NCI-H1417 (cell line): ENCODE measurements at places on chromosomes 16 and 17.

GRCh38 chr17:45247429-45248131, 14.3 kb downstream of the SPATA32 start:
- DNase-seq: peak; percentile 97

- DNase-seq: no peak
Observed at GRCh38 chr16:22671301-22672076, 142.5 kb upstream of the HS3ST2 start.

DNA sequence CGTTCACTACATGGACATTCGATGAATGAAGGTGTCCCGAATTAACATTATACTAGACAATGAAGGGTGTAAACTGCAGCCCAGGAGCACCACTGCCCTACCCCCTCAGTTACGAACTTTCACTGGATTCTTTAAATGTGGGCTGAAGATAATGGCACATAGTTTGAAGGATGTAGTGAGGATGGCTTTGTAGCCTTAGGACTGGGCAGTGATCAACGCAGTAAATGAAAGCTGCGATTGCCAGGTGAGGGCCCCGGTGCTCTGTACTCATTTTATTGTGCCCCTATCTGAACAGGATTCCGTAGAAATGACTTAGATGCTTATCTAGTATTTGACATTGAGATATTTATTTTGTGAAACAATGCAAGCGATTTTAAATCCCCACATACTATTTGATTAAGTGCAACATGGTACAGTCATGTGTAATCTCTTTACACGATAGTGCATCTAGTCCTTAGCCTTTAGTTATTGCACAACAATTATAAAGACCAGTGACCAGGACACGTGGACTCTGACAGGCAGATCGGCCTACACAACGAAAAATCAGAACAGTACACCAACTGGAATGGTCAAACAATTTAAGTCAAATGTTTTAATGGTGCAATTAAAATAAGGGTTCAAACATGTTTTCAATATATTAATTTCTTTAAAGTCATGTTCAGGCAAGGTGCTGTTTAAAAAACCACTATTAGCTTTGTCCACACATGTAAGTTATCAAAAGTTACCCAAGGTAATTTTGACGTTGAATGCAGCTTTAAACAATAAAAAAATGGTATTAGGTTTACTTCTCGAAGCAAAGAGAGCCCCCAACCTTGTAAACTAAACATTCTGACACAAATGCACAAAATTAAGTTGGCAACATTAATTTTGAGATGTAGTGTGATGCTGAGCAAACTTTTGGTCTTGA, 17.4 kb upstream of the ERN1 start:
- DNase-seq: peak; percentile 37

DNA sequence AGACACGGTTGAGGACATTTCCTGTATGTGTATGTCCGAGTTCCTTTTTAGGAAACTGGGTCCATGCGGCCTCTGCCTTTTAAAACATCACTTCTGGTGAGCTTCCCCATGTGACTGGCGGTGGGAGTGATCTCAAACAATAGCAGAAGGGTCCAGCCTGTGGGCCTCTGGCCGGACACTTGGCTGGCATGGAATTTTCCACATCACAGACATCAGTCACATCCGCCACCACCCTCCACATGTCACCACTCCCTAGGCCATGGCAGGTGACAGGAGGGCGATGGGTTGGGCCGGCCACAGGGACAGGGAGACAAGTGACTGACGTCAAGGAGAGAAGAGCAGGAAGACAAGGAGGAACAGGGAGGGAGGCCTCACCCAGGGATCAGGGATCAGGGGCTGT, 83.7 kb downstream of the DNAH17 start:
- no peak for DNase-seq

DNA sequence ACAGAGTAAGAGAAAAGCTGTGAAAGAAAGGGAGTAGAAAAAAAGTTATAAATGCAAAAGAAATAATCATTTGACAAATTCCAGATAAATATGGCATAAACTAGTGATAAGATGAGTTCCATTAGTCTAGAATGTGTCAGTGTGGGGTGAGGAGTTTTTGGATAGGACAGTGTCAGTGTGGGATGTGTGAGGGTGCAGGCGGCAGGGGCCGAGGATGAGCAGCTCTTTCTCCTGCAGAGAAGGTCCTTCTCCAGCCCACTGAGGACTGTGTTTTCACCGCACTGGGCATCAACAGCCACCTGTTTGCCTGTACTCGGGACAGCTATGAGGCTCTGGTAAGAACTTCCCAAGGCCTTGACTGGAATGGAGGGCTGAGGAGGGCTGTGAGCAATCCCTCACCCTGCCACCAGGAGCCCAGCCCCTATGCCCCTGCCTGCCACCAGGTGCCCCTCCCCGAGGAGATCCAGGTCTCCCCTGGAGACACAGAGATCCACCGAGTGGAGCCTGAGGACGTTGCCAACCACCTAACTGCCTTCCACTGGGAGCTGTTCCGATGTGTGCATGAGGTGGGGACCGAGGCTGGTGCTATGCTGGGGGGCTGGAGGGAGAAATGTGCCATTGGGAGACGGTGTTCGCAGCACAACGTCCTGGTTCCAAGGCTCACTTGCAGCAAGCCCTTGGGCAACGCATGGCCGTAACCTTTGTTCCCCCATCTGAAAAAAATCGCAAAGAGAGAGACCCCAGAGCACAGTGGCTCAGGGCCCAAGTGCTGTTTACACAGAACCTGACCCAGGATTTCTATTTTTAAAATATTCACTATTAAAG, 13.1 kb downstream of the RAPGEFL1 start:
- DNase-seq: no peak

DNA sequence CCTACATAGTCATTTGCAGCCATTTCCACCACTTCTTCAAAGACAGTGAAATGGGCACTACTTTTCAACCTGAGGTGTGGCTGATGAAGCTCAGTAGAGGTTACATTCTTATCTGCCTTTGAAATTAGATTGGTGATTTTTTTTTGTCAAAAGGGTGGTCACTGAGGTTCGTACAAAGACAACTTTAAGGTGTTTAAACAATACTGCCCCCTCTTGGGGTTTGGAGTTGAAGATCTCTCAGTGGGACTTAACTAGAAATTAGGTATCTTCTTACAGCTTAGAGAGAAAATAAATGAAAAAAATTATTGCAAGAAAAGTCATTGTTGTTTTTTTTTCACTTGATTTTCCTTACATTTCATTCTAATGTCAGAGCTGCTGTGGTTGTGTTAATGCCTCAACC, 713.2 kb downstream of the CDH11 start:
- DNase-seq: no peak

DNA sequence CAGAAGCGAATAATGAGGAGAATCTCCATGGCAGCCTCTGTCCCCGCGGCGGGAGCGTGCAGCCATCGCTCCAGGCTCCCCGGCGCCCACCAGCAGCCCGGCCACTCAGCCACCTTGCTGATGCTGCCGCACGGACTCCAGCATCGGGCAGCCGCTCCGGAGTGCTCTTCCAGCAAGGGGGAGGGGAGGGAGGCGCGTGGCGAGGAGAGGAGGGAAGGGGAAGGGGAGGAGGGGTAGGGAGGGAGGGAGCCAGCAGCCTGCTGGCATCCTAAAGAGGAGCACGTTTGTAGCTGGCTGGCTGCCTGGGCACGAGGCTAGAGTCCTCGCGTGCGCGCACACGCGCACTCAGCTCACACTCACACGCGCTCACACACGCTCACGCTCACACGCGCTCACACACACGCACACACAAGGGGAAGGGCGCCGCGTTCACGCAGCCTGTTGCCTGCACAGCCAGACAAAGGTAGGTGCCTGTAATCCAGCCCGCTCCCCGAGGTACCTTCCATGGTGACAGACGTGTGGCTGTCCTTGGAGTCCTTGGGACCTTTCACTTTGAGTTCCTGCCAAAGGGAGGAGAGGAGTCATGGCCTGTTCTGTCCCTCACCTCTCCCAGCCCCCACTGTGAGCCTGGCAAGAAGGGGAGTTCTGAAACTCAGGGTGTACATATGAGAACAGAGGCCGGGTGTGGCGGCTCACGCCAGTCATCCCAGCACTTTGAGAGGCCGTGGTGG, 82.1 kb downstream of the TIMM22 start:
- peak; percentile 79 for DNase-seq

DNA sequence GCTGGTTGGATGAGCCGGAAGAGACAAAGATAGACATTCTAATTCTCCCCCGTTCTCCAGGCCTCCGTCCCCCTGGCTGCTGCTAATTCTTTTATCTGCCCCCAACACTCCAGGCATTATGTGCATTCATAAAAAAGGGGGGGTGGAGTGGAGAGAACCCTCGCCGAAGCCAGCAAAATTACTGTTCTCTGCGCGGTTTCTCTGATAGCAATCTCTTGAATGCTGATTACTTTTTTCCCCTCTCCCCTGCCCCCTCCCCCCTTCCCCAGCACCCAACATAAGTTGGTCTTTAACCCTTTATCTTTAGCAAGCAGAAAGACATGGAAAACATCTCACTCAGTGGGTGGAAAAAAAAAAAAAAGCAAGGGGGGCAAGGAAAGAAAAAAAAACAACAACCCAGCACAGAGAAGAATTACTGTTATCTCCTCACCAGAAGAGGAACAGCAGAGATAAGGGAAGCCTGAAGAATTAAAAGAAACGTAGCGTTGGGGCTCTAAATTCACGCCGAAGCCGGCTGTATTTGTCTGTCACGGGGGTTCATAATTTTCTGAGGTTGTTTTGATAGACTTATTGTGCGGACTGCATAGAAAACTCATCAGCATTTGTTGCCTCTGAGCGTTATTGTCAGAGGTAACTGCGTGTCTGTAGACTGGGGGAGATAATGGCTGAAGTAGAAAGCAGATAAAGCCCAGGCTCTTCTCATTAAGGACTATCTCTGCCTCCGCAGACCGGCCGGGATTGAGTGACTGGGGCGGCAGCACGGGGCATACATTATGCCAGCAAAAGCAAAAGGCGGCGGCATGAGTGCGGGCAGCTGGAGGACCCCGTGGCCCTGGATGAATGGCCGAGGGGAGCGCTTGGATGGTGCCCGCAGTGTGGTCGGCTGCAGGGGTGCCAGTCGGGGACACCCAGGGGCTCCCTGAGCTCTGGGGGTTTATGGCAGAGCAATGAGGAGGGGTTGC, 126.9 kb downstream of the MRM1 start:
- DNase-seq: no peak

DNA sequence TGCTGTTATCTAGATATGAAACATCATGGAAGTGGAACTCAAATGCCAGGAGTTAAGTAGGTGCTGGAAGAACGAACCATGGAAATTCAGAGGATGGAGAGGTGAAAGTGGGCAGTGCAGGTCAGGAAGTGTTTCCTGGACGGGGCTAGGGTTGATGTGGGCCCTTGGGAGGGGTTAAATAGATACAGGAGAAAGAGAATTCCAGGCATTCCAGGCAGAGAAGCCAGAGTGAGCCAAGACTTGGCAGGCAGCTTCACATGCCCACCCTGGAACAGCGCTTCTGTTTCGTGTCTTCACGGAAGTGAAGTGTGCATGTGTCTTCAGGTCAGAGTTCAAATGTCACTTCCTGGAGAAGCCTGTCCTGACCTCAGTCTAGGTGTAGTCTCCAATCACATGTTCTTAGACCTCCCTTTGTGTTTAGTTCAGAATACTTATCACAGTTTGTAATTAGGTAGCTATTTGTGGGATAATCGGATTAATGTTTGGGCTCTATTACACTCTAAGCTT, 41.3 kb downstream of the GP2 start:
- no peak for DNase-seq

- peak; percentile 4 for DNase-seq
Observed at GRCh38 chr17:31211352-31212012, 85.6 kb downstream of the OMG start.

DNA sequence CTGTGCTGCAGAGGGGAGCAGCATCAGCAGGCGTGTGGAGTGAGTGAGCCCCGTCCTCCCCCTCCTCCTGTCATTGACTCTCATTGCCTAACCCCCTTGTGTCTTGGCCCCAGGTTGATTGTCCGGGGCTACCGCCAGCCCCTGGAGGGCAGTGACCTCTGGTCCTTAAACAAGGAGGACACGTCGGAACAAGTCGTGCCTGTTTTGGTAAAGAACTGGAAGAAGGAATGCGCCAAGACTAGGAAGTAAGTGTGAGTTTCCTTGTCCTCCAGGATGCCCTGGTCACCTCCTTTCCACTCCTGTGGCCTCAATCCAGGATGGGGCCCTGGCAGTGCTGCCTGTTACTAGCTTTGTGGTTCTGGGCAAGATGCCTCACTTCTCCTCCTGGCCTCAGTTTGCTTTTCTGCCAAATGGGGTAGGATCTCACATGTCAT, 87.0 kb downstream of the ABCC1 start:
- no peak for DNase-seq

DNA sequence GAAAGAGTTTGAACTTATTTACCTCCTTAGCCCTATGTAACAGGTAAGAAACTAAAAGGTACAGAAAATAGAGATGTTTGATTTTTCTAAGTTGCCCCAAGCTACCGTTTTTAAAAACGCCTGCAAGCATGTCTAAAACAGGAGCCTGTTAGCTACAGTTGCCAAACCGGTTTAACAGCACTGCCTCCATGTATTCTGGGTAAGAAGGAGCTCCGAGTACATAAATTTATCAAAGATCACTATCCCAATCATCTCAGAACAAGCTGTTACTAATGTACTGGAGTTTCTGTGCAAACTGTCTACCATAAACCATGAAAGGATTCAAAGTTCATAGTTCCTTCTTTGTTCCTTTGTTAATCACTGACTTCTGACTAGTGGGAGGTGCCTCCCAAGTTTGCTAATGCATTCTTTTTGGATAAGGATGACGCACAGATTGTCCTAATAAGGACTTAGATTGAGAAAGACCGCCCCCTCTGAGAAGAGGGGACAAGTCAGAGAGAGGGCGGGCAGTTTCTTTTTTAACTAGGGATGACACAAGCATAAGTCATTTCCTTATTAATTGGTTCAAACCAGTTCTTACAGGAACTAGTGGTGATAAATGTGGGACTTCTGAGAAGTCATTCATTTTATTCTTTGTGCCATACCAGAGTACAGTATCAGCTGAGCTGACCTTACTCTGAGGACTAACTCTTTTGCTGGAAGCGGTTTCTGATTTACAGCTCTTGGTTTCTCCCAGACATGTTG, 55.3 kb downstream of the TUBD1 start:
- no peak for DNase-seq

- no peak for DNase-seq
Observed at GRCh38 chr17:55454906-55455474, 33.4 kb upstream of the MMD start.

GRCh38 chr17:73342541-73343167, 30.9 kb upstream of the CDC42EP4 start:
- DNase-seq: no peak
